ENCODE measurements at places on chromosomes 6 and 20.

- no peak for DNase-seq
These were observed 709 bp downstream of the PPP1R16B start for GRCh38 chr20:38805958-38806854.

GRCh38 chr6:15283986-15284361 is 38.1 kb downstream of the JARID2 start:
- DNase-seq, result no peak

- no peak for DNase-seq
These were observed 117.6 kb upstream of the UST start for GRCh38 chr6:148629181-148629580.

GRCh38 chr6:10531942-10532341 is 10.8 kb downstream of the GCNT2 start:
- no peak for DNase-seq

DNA sequence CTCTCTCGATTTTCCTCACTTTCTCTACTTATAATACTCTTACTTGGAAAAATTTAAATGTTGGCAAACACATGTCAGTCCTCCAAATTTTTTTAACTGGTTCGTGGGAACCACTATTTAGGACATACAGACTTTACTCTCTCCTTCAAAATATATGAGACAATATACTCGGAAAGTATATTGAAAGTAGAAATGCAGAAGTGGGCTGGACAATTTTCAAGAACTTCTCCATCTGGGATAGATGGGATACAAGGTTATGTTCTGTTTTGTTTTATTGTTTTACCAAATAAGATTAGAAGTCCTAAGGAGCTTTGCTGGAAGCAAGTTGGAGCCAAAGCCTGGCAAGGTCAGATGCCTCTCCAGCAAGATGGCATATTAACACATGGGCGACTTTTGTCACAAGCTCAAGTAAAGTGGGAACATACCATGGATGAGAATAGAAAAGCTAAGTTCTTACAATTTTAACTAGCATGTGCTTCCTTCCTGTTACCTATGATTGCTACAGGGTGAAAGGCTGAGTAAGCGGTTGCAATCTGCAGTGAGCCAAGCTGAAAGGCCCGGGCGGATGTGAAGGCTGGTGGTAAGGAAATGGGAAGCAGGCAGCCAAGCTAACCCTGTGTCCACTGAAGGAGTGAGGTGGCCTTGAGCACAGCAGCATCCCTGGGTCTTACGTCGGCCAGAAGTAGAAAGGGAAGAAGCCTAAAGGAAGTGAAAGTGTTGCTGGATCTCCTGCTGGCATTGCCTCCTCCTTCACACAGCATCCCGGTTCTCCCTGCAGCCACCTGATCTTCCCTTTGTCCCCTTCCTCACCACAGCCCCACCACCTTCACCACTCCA is 7.1 kb downstream of the MAP3K5 start:
- no peak for DNase-seq

- no peak for DNase-seq
These were observed 68.6 kb downstream of the TENT5A start for GRCh38 chr6:81683912-81684311.

DNA sequence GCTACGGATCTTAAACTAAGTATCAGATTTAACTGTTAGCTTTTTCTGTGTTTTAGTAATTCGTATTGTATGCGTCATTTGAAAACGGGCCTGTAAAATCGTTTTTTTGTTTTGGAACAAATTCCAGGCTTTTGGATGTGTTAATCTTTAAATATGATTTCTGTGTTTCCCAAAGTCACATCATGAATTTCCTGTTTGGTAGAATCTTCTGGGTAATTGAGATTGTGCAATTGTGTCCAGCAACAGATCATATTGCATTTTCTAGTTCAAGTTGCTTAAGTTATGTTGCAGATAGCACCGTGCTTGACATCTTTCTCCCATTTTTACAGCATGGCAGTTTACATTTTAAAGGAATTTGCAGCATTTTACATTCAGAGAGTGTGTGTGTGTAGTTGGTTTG is 1.9 kb downstream of the MAPK14 start:
- peak; percentile 57 for DNase-seq

DNA sequence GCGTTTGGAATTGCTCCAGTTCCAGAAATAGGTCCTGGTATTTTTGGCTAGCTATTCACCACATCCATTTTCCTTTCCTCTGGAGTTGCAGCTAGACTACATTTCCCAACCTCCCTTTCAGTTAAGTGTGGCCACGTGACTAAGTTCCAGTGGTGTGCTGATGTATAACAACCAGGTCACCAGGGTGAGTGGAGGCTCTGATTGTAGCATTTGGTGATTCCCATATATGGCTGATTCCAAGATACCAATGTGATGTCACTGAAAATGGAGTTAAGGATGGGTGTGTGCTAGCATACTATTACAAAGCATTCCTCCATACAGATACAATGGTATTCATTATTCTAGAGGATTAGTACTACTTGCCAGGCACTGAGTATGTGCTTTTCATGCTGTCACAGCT is 49.7 kb upstream of the STK35 start:
- DNase-seq, result peak; percentile 14

DNA sequence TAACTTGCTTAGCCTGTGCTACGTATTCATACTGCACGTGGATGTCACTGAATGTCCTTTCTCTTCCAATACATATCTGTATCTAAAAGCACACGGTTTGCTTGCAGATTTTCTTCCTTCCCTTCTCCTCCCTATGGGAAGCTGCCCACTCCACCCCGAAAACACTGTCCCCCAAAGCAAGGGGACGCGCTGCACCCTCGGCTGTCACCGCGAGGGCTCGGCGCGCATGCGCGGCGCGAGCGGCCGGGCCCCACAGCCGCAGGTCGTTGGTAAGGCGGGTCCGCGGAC is 659 bp downstream of the TMX4 start:
- DNase-seq, result peak; percentile 63

DNA sequence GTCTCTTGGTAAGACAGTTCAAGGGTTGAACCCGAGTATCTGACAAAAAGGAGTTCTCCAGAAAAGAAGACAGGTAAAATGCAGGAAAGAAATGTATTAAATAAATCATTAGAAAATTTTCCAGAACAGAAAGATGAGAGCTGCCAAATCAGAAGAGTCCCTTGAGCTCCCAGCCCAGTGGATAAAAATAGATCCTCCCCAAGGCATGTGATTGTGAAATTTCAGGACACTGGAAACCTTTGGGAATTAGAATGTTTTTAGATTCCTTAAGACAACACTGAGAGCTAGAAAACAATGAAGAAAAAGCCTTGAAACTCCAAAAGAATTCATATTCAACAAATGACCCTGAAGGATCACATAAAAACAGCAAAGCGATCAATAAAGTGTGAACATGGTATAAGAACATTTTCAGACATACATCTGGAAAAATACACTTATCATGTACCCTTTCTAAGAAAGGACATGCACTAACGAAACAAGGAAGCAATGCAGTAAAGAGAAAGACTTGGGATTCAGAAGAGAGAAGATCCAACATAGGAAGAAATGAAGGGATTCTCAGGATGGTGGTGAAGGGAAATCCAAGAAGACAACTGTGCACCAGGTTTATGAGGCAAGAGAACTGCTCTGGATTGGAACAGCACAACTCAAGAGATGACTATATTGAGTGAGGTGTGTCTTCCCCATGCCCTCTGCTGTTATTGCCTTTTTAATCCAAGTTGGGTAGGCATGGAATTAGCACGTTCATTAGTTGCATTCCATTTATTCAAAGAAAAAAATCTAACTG is 390.4 kb downstream of the SYNE1 start:
- no peak for DNase-seq

DNA sequence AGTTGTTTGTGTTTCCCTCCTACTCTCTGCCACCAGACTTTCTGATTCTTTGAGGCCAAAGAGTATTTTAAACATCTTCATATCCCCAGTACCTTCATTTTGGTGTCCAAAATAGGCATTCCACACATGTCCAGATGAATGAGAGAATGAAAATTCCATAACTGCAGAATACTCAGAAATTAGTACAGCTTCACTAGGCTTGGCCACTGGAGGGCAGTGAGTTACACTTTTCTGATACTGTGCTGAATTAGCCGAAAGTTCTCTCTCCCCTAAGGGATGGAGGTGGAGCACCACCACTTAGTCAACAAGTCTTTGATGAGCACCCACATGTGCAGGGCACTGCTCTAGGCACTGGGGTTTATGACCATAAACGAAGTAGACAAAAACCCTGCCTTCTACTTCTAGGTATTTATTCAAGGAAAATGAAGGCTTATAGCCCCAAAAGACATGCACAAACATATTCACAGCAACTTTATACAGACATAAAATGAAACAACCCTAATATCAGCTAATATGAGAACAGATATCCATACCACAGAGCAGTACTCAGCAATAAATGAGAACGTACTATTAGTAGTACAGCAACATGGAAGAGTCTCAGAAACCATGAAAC is 46.1 kb upstream of the TMEM217 start:
- peak; percentile 51 for DNase-seq

GRCh38 chr6:34333858-34334257 is 58.6 kb downstream of the NUDT3 start:
- no peak for DNase-seq

- DNase-seq, result no peak
These were observed 204.2 kb downstream of the TBC1D7 start for GRCh38 chr6:13124131-13124530.

DNA sequence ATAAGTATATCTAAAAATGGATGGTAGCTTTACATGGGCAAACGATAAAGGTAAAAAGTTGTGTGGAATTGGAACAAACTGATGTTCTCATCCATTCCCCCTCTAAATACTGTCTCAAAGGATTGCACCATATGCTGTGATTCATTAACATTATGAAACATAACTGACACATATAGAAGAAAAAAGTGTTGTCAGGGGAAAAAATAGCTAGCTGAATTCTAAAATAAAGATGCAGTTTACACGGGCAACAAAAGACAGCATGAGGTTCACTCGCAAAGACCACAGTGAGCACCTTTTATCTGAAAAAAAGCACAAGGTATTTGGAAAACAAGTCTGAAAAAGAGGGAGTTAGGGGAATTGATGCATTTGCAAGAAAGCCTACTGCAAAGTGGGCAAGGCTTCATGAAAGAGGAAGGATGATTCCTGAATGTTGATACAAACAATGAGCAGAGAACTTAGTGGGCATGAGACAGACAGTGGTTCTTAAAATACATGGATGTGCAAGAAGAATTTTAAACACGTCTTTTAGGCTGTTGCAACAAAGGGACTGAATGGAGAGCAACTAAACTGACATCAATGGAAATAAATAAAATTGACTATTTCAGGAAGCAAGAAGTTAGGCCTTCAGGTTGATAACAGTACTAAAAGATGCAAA is 280.9 kb downstream of the KIF16B start:
- DNase-seq, result peak; percentile 20

GRCh38 chr6:138289739-138290138 is 71.4 kb upstream of the PBOV1 start:
- peak; percentile 29 for DNase-seq

- no peak for DNase-seq
These were observed 50.9 kb downstream of the KLHL31 start for GRCh38 chr6:53614676-53615075.

DNA sequence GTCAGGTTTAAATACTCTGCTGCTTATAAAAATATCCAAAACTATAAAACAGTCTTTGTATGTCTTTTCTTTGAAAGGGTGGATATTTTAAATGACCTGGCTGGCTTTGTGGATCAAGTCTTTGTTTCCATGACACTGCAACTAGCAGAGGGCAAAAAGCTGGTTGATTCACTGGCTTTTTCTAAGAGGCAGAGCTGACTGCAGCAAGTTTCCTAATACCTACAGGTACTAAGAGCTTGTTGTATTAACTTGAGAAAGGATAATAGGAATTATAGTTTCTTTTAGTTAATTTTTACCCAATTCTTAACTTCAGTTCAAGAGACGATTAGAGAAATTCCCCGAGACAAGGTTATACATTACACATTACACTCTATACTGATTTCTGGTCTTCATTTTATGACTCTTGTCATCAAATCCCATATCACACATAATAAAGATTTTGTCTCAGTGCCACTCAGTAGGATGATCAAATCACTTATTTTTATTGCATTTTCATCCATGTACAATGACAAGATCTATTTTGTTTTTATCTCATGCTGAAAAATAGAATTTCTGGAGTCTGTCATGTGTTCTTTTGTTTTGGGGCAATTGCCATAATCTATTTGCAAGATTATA is 120.1 kb upstream of the RIMS1 start:
- DNase-seq, result no peak

- DNase-seq, result no peak
These were observed 284.9 kb upstream of the NRSN1 start for GRCh38 chr6:23841116-23841515.

GRCh38 chr20:47825011-47825762 is 39.9 kb upstream of the SULF2 start:
- no peak for DNase-seq

- DNase-seq, result no peak
These were observed 1.4 kb downstream of the GMPR start for GRCh38 chr6:16239798-16240123.

DNA sequence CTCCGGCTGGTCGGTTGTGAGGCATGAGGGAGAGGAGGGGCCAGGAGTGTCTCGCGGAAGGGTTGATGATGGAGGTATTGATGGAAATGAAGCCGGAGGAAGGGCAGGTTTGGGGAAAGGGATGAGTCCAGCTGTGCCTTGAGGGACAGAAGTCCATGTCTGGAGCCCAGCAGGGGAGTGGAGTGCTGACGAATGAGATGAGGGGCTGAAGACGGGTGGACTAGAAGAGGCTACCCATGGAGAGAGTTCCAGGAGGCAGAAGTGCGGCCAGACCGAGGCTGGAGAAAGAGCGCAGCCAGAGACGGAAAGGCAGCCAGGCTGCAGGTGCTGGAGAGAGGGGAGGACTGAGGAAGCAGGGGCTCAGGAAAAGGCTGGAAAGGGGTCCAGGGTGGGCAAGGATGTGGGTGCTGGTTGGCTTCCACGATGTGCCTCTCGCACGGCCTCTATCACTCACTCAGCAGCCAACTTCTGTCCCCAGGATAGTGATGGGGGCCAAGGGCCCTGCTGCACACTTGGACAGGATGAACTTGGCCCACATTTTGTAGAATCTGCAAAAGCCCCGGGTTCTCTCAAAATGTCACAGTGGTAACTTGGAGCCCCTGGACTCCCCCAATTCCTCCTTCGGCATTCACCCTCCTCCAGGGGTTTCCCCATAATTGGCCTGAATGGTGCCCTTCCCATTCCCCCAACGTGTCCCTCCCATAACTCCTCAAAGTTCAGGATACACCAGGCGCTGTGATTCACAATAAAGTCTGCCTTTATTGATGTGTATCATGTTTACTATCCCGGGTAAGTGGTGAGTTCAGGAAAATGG is 627 bp upstream of the EIF6 start:
- no peak for DNase-seq

- no peak for DNase-seq
These were observed 298.4 kb upstream of the MOCS1 start for GRCh38 chr6:40232698-40233097.

DNA sequence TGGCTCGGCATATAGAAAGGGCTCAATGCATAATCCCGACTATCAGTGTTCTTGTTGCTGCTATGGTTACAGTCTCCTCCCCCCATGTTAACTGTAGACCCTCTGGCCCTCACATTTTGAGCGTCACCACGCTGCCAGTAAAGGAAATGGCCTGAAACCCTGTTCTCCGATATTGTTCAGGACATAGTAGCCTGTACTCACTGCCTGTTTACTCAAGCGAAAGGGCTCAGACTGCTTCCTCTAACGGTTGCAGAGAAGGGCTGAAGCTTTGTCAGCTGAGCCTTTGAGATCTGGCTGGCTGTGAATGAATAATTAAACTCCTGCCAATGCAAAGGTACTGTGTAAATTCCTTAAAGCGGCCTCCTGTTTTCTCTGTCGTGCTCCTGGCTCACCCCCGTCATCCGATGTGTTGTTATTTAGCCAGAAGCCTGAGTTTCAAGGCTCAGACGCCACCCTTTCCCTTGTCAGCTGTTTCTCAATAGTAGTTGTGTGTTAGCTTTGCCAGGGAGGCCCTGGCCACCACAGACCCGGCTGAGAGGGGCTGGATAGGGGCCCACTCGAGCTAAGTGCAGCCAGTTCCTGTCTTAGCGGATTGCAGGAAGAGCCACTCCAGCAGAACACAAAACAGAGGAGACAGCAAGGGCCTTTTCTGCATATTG is 31.2 kb upstream of the RALGAPA2 start:
- no peak for DNase-seq
